ENCODE measurements at places on chromosomes 3 and 15.

DNA sequence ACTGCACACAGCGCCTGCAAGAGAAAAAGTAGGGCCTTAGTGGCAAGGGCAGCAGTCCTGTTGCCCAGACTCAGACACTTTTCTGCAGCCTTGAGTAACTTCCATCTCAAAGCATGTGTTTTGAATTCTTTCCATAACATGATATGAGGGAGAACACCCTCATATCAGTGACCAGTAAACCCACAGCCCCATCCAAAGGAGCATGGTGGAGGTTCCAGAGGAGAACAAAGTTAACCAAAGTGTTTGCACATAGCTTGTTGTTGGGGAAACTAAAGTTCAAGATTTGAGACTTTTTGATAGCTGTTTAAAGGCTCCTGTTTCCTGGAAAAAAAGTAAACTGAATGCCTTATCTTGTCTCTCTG is 74.2 kb downstream of the OCA2 start:
- H3K4me1 ChIP-seq, result peaks cover 8% of the 10 kb centered on the region
- DNase-seq, result no peak
- no peaks in the 10 kb centered on the region for H3K27me3 ChIP-seq
- no peak overlapping the region for H3K27ac ChIP-seq

DNA sequence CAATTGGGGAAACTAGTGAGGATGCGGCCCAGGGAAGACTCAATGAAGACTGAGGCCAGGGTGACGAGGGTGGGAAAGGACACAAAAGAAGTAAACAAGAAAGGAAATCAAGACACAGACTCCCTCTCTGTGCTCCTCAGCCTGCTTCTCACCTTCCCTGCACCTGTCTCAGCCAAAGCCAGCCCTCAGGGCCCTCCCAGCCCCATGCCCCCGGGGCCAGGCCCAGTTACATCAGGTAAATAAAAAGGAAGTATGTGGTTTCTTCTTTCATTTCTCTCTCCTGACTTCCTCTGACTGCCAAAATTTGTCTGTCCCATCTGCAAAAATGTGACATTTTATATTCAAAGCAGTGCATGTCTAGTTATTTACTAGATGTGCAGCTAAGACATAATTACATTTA is 328.0 kb downstream of the UACA start:
- H3K27ac ChIP-seq, result no peak overlapping the region
- DNase-seq, result no peak
- H3K27me3 ChIP-seq, result no peaks in the 10 kb centered on the region

DNA sequence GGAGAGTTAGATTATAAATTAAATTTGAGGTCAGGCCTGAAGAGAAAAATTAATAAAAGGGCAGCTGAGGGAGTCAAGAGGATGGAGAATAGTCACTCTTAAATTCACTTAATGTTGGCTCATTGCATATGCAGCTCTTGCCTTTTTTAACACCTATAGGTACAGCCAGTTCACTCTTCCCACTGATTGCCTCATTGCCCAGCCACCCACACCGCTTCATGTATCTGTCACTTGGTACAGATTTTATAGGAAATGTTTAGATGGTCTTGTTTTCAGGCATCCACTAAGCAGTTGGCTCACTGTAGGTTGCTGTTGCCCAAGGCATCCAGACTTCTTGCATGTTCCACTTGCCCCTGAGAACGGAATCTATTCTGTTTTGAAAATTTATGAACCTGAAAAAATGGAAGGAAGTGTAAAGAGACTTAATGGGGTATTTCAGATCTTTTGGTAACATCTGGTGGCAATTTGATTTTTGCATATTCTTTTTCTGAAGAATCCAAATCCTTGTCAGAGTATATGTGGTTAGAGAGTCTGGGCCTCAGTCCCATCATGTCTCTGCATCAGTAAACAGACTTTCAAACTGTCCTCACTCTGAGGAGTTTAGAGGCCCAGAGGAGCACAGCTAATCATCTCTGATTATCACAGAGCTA is 151.9 kb downstream of the RBPMS2 start:
- peaks cover 18% of the 10 kb centered on the region for H3K36me3 ChIP-seq
- H3K4me3 ChIP-seq, result no peak overlapping the region
- no peak overlapping the region for H3K27ac ChIP-seq

DNA sequence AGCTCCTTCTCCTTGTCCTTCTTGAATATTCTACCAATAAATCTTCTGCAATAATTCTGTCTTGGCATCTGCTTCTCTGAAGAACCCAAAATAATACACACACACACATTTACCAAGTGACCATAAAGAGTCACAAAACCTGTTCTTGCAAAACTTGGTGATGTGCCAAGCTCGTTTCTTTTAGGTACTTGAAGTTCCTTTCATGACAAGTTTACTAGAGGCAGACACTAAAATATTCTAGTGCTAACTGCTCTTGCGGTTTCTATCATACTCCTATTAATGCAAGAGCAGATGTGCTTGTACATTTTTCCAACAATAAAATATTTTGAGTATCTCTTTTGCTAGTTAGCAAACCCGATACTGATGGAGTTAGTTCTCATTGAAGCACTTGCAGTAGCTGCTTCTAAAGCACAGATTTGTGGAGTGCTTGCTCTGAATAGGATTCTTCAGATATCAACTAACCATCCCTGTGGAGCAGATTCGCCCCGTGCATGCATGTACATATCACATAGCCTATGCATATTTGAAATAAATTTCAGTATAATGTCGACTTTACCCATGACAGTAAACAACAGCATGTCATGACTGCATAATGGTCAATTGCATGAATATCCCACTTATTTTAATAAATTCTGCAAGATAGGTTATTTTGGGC is 23.2 kb downstream of the HHLA2 start:
- no peaks in the 10 kb centered on the region for H3K4me1 ChIP-seq
- DNase-seq, result peak; percentile 19
- H3K4me3 ChIP-seq, result no peak overlapping the region
- H3K27me3 ChIP-seq, result no peaks in the 10 kb centered on the region
- no peaks in the 10 kb centered on the region for H3K36me3 ChIP-seq

- no peak overlapping the region for H3K27ac ChIP-seq
- H3K36me3 ChIP-seq, result no peaks in the 10 kb centered on the region
- peaks cover 6% of the 10 kb centered on the region for H3K4me1 ChIP-seq
- no peak overlapping the region for H3K4me3 ChIP-seq
Observed at GRCh38 chr15:71706461-71707229, 103.7 kb upstream of the NR2E3 start.

DNA sequence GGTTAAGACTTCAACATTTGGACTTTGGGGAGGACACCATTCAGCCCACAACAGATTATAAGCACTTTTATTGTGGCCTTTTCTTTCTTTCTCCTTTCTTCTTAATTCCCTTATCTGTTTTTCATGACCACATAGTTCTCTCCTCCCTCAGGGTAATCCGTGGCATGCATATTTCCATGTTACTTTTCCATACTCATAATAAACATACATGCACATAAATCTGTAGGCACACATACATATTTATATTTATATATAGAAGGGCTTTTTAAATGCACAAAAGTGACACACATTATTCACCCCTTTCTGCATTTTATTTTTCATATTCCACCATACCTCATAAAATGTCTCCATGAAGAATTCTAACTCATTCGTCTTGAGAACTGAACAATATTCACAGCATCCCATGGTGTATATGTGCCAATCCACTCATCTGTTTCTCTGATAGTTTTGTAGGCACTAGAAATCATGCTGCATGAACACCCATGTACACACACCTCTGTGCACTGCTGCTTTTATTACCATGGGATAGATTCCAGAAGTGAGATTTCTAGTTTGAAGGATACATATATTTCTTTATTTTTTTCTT is 38.1 kb upstream of the GADL1 start:
- no peak for DNase-seq
- no peaks in the 10 kb centered on the region for H3K4me1 ChIP-seq
- H3K27ac ChIP-seq, result no peak overlapping the region
- H3K4me3 ChIP-seq, result no peak overlapping the region
- H3K36me3 ChIP-seq, result no peaks in the 10 kb centered on the region
- H3K27me3 ChIP-seq, result peaks cover 2% of the 10 kb centered on the region

GRCh38 chr3:8421267-8421666 is 80.4 kb upstream of the LMCD1 start:
- no peak overlapping the region for H3K27ac ChIP-seq
- DNase-seq, result no peak
- H3K4me3 ChIP-seq, result no peak overlapping the region

DNA sequence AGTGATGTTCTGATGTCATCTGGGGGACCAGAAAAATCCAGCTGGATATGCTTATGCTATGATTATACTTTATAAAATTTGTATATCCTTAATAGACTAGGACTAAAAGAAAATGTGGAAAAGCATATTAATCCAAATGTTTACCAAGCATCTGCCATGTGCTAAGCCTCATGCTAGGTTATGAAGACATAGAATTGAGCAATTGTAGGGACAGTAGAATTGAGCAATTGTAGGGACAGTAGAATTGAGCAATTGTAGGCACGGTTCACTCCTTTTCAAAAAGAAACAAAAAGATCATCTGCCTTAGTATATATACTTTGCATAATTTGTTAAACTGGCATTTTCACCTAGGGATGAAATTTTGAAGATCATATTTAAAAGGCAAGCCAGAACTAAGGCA is 18.3 kb downstream of the ABHD5 start:
- no peaks in the 10 kb centered on the region for H3K27me3 ChIP-seq
- DNase-seq, result peak; percentile 40
- H3K4me3 ChIP-seq, result no peak overlapping the region
- H3K27ac ChIP-seq, result peak overlapping the region; percentile 55

DNA sequence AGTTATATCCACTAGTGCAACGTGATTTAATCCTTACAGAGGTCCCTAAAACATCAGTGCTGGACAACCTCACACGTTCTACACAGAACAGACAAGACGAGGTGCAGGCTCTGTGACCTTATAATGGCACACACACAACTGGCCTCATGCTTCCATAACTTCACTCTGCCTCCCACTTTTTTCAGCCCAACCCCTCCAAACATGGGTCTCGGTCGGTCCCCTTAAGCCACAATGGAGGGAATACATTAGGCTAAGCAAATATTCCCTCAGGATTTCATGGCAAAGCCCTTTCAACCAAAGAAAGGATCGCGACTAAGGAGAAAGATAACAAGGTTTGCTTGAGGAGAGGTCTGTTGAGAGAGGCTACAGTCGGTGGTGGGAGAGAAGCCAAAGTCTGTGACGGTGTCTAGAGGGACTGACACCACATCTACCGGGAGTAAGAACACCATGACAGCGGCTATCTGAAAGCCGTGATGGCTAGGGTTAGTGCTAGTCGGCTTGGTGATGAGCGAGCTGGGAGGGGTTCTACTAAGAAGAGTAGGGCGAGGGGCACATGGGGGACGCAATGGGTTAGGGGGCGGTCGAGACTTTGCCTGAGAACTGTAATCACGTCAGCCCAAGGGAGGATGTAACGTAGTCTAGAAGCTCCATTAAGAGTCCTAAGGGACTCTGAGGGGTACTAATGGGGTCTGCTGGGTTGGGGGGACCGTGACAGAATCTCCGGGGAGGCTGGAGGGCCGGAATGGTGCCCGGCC is 1.0 kb downstream of the MYO9A start:
- DNase-seq, result peak; percentile 60
- H3K36me3 ChIP-seq, result no peaks in the 10 kb centered on the region
- no peaks in the 10 kb centered on the region for H3K27me3 ChIP-seq
- H3K27ac ChIP-seq, result peak overlapping the region; percentile 84
- peak overlapping the region; percentile 64 for H3K4me3 ChIP-seq

DNA sequence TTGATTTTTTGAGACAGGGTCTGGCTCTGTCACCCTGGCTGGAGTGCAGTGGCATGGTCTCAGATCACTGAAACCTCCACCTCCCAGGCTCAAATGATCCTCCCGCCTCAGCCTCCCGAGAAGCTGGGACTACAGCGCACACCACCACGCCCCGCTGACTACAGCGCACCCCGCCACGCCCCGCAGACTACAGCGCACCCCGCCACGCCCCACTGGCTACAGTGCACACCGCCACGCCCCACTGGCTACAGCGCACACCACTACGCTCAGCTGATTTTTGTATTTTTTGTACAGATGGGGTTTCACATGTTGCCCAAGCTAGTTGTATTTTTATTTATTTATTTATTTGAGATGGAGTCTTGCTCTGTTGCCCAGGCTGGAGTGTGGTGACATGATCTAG is 35.6 kb downstream of the SLC51A start:
- DNase-seq, result no peak
- peaks cover 6% of the 10 kb centered on the region for H3K4me1 ChIP-seq
- no peak overlapping the region for H3K4me3 ChIP-seq
- peaks cover 22% of the 10 kb centered on the region for H3K36me3 ChIP-seq

DNA sequence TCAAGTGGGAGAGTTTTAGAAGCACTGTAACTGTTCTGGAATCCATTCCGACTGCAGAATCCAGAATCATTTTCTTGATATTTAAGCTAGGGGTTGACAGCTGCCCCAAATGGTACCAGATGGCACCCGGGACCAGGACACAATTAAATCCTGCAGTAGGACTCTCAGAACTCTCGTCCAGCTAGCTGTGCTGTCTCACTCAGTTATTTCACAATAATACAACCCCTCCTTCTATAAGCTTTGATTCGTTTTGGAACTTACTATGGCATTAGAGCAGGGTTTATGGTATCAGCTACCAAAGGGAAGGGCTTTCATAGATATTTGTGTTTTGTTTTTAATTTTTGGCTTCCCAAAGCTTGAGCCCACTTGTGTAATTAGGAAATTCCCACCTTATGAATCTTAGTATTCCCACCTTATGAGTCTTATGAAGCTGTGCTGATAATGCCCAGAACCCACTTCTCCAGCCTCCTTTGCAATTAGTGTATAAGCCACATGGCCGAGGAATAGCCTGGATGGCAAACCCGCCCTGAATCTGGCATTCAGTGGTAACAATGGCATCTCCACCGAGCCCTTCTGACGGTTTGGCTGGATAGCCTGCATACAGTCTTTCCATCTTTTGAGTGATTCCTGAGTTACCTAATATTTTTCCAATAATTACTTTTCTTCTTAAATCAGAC is 120.1 kb downstream of the UACA start:
- no peak for DNase-seq
- H3K27ac ChIP-seq, result no peak overlapping the region
- H3K27me3 ChIP-seq, result no peaks in the 10 kb centered on the region
- H3K4me1 ChIP-seq, result peaks cover 12% of the 10 kb centered on the region

DNA sequence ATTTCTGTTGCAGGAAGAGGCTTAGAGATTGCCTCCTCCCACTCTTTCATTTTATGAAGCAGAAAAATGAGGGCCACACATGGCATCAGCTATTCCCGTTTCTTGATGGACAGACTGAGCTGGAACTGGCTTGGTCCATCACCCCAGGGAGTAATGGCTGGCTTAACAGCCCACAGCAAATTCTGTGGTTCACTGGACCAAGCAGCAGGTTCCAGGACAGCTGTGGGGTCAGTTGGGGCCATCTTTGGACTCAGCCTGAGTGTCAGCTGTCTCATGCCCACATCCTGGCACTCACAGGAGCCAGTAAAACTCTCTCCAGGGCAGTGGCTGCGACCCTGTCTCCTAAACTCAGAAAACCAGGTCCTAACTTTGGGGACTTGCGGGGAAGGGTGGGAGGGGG is 36.5 kb downstream of the ZDHHC19 start:
- DNase-seq, result no peak
- H3K4me3 ChIP-seq, result no peak overlapping the region
- H3K36me3 ChIP-seq, result no peaks in the 10 kb centered on the region

- H3K4me3 ChIP-seq, result no peak overlapping the region
- H3K27me3 ChIP-seq, result no peaks in the 10 kb centered on the region
- no peaks in the 10 kb centered on the region for H3K36me3 ChIP-seq
- no peak overlapping the region for H3K27ac ChIP-seq
- DNase-seq, result no peak
- no peaks in the 10 kb centered on the region for H3K4me1 ChIP-seq
Observed at GRCh38 chr3:159923956-159924355, 64.7 kb upstream of the IL12A start.
